Activated CD4-positive, alpha-beta memory T cell treated with anti-CD3 and anti-CD28 coated beads for 36 hours (primary cell): ENCODE measurements at places on chromosomes 6 and 20. TPM values are rescaled to one million over a fixed set of nuclear protein-coding genes. Genes with fewer than 3 reads are reported as not detected.

DNA sequence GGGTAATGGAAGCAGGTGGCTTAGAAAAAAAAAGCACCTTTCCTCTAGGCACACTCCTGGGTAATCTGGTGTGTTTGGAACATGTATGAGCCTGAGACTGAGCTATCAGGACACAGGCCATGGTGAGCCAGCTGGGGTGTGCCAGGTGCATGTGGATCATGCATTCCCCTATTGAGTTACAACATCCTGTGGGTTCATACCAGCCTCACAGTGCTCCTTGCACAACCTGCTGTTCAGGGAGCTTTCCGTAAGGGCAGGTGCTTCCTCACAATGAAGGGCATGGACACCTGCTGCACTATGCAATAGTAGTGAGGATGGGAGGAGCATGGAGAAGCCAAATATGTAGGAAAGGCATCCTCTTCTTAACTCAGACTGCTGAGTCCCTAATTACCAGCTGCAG, 197.2 kb upstream of the SUPT3H start:
- no peak overlapping the region for H3K27ac ChIP-seq
- no peak for DNase-seq
- no peak overlapping the region for H3K4me3 ChIP-seq
- H3K27me3 ChIP-seq: no peaks in the 10 kb centered on the region

GRCh38 chr6:143003676-143004075, 57.0 kb upstream of the AIG1 start:
- DNase-seq: no peak
- no peak overlapping the region for H3K4me3 ChIP-seq

- no peak overlapping the region for H3K27ac ChIP-seq
- no peaks in the 10 kb centered on the region for H3K4me1 ChIP-seq
- DNase-seq: no peak
- H3K27me3 ChIP-seq: no peaks in the 10 kb centered on the region
- H3K4me3 ChIP-seq: no peak overlapping the region
These were observed 42.9 kb upstream of the FABP7 start for GRCh38 chr6:122736616-122737015.

- H3K36me3 ChIP-seq: no peaks in the 10 kb centered on the region
- H3K4me1 ChIP-seq: peaks cover 5% of the 10 kb centered on the region
- no peak for DNase-seq
- H3K27me3 ChIP-seq: peaks cover 42% of the 10 kb centered on the region
- H3K4me3 ChIP-seq: peak within 1 kb of the TSS; percentile 18
These were observed at the start of gene SLC22A3 for GRCh38 chr6:160348223-160349019. Gene SLC22A3 (plus strand): TSS chr6:160348378. CDS start chr6:160348420, 42 bp downstream.

- no peaks in the 10 kb centered on the region for H3K4me1 ChIP-seq
- no peak overlapping the region for H3K27ac ChIP-seq
- DNase-seq: no peak
- no peaks in the 10 kb centered on the region for H3K36me3 ChIP-seq
These were observed 528.4 kb downstream of the PKHD1 start for GRCh38 chr6:51559059-51559458.

DNA sequence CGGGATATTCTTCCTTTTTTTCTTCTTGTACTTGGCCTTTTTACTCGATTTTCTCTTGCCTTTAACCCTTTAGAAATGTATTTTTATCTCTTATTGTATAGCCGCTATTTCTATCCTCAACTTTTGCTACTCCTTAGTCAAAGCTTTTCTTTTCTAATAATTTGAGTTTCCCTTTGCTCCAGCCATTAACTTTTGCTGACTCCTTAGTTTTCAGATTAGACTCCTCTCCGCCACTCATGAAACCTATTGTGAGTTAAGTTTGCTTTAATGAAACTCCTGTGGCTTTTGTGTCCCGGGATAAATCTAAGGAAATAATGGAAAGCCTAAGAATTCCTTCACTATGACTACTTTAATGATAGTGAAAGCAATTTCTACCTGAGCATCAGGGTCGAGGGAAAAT, 590.3 kb upstream of the CITED2 start:
- no peaks in the 10 kb centered on the region for H3K27me3 ChIP-seq
- DNase-seq: no peak
- H3K36me3 ChIP-seq: no peaks in the 10 kb centered on the region
- no peaks in the 10 kb centered on the region for H3K4me1 ChIP-seq

ZNF337 gene
- total RNA-seq: 12.1 TPM

AKAP12 gene
- total RNA-seq: 3.6 TPM

- no peaks in the 10 kb centered on the region for H3K36me3 ChIP-seq
- H3K27me3 ChIP-seq: no peaks in the 10 kb centered on the region
- no peak overlapping the region for H3K4me3 ChIP-seq
- DNase-seq: no peak
- peaks cover 17% of the 10 kb centered on the region for H3K4me1 ChIP-seq
- H3K27ac ChIP-seq: no peak overlapping the region
These were observed 587.5 kb upstream of the ARID1B start for GRCh38 chr6:156189714-156190113.

- peaks cover 12% of the 10 kb centered on the region for H3K4me1 ChIP-seq
- DNase-seq: no peak
- no peak overlapping the region for H3K4me3 ChIP-seq
These were observed 34.3 kb downstream of the SRC start for GRCh38 chr20:37379967-37380828.

GRCh38 chr6:71408787-71409723, 120.4 kb downstream of the OGFRL1 start:
- H3K27ac ChIP-seq: no peak overlapping the region
- H3K4me3 ChIP-seq: no peak overlapping the region
- peaks cover 12% of the 10 kb centered on the region for H3K27me3 ChIP-seq
- H3K36me3 ChIP-seq: no peaks in the 10 kb centered on the region
- no peak for DNase-seq

DNA sequence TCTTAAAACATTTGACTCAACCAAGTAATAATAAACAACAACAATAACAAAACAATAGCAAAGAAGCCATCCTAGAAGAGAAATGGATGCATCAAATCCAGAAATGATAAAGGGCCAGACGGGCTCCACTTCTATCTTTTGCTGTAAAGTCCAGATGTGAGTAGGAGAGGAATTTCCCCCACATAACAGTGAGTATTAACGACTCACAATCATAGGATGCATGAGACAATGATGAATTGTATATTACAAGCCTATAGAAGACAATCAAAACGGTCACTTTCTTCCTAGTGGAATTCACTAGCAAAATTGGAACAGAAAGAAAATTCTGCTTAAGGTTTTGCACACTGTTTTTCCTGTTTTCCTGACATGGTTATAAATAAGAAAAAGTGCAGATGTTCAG, 97.0 kb upstream of the PREP start:
- no peak overlapping the region for H3K4me3 ChIP-seq
- DNase-seq: no peak
- H3K36me3 ChIP-seq: no peaks in the 10 kb centered on the region
- no peaks in the 10 kb centered on the region for H3K27me3 ChIP-seq
- no peak overlapping the region for H3K27ac ChIP-seq

HNF4A gene
- total RNA-seq: not detected

GRCh38 chr20:61643656-61644377, 391.8 kb downstream of the CDH4 start:
- H3K27me3 ChIP-seq: no peaks in the 10 kb centered on the region
- H3K36me3 ChIP-seq: no peaks in the 10 kb centered on the region
- H3K27ac ChIP-seq: no peak overlapping the region

- H3K4me3 ChIP-seq: no peak overlapping the region
- no peak for DNase-seq
- H3K27ac ChIP-seq: no peak overlapping the region
These were observed 46.1 kb downstream of the POU3F2 start for GRCh38 chr6:98880486-98880885.

- no peak for DNase-seq
- no peaks in the 10 kb centered on the region for H3K4me1 ChIP-seq
These were observed 125.8 kb upstream of the BCLAF1 start for GRCh38 chr6:136415351-136416007.

SYCP2L gene
- total RNA-seq: 0.10 TPM

HMGA1 gene
- total RNA-seq: 422 TPM

- H3K27me3 ChIP-seq: peaks cover 2% of the 10 kb centered on the region
- no peak for DNase-seq
- no peaks in the 10 kb centered on the region for H3K36me3 ChIP-seq
- H3K4me1 ChIP-seq: no peaks in the 10 kb centered on the region
These were observed 40.8 kb upstream of the EPB41L1 start for GRCh38 chr20:36113566-36114250.

C20orf202 gene
- total RNA-seq: not detected

- H3K4me3 ChIP-seq: no peak overlapping the region
- no peak overlapping the region for H3K27ac ChIP-seq
- H3K27me3 ChIP-seq: no peaks in the 10 kb centered on the region
- peaks cover 8% of the 10 kb centered on the region for H3K36me3 ChIP-seq
- no peaks in the 10 kb centered on the region for H3K4me1 ChIP-seq
These were observed 38.0 kb downstream of the RTN4IP1 start for GRCh38 chr6:106591111-106591825.

DNA sequence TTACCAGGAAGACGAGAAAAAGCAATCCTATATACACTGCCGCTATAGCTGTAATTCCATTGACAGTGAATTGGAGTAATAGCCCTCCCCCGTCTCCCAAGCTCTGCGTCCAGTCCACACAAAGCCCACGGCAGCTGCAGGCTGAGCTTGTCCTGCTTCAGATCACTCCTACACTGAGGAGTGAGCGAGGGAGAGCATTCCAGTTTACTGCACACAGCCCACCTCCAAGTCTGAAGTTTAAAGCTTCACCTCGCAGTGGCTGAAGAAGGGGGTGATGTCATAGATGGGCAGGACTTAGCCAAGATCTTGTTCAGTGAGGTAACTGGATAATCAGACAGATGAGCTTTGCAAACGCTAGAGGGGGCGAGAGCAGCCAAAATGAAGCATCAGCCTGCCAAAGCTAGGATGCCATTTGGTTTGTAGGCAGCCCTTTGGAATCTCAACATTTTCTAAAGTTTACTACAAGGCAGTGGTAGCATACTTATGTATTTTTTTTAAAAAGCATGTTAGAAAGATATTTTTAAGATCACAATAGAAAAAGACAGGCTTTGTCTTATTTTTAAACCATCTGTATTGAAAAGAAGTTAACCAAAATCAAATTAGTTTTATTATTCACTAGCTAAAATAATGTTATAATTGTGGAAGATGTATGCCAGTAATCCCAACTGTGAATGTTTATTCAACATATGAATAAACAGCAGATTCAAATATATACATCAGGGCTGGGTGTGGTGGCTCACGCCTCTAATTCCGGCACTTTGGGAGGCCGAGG, at the start of gene FLRT3:
TSS of gene FLRT3 (minus strand) at position 213 of the 772 bp plus-strand sequence. CDS start 10,106 bp downstream, outside the sequence.
- no peak within 1 kb of the TSS for H3K27ac ChIP-seq
- no peak within 1 kb of the TSS for H3K4me3 ChIP-seq
- no peaks in the 10 kb centered on the region for H3K27me3 ChIP-seq
- no peaks in the 10 kb centered on the region for H3K36me3 ChIP-seq
- DNase-seq: peak; percentile 10

DNA sequence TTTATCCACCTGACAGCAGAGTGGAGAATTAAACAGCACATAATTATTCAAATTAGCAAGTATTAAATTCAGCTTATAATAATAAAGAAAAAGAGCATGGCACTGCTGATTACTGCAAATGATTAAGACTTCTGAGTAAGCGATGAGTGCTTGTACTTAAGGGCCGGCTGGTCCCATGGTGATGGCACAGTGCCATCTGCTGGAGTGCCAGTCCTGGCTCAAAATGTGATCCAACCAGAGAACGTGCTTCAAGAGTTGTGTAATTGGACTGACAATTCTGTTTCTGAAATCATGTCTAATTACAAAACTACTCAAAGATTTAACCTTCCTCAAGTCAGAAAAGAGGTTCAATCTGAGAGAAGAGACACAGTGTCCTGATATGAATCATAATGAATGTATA, 181.6 kb upstream of the RGS17 start:
- no peaks in the 10 kb centered on the region for H3K27me3 ChIP-seq
- no peak overlapping the region for H3K4me3 ChIP-seq
- DNase-seq: peak; percentile 41

DNA sequence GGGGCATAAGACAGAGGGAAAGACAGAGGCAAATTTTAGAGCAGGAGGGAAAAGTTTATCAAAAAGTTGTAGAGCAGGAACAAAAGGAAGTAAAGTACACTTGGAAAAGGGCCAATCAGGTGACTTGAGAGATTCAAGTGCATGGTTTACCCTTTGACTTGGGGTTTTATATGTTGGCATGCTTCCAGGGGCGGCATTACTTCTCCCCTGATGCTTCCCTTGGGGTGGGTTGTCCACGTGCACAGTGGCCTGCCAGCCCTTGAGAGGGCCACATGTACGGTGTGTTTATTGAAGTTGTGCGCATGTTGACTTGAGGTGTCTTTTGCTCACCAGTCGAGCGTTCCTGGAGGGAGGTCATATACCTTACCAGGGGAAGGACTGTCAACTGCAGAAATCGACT, 259.5 kb upstream of the JARID2 start:
- no peaks in the 10 kb centered on the region for H3K36me3 ChIP-seq
- no peak overlapping the region for H3K27ac ChIP-seq
- no peak overlapping the region for H3K4me3 ChIP-seq
- peaks cover 4% of the 10 kb centered on the region for H3K4me1 ChIP-seq

CD109 gene
- 9.1 TPM for total RNA-seq

HCRTR2 gene
- not detected for total RNA-seq

GRCh38 chr6:91633374-91634111, 1046.7 kb upstream of the MAP3K7 start:
- H3K4me3 ChIP-seq: no peak overlapping the region
- no peaks in the 10 kb centered on the region for H3K27me3 ChIP-seq
- no peak for DNase-seq
- no peak overlapping the region for H3K27ac ChIP-seq
- H3K4me1 ChIP-seq: no peaks in the 10 kb centered on the region
- no peaks in the 10 kb centered on the region for H3K36me3 ChIP-seq

DNA sequence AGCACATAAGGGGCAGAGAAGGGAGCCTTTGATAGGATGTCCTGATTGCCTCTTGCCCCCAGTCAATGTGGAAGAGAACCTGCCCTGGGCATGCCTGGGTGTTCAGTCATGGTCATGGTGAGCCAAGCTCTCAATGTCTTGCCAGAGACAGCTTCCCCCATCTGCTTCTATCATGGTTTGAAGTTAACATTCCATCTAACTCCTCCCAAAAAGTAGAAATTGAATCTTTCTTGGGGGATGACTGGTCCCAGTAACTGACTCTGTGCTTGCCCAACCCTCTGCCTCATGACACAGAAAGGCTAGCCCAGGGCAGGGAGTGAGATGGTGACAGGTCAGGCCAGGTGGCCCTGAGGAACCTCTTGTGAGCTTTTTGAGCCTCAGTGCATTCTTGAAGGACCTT, 60.1 kb downstream of the ADTRP start:
- peaks cover 56% of the 10 kb centered on the region for H3K4me1 ChIP-seq
- H3K4me3 ChIP-seq: no peak overlapping the region
- H3K36me3 ChIP-seq: peaks cover 41% of the 10 kb centered on the region
- no peak for DNase-seq
- no peaks in the 10 kb centered on the region for H3K27me3 ChIP-seq
- H3K27ac ChIP-seq: no peak overlapping the region

GRCh38 chr6:170043881-170044790, 246.7 kb downstream of the DLL1 start:
- H3K4me3 ChIP-seq: no peak overlapping the region
- H3K4me1 ChIP-seq: no peaks in the 10 kb centered on the region
- no peak for DNase-seq
- H3K27me3 ChIP-seq: no peaks in the 10 kb centered on the region
- no peaks in the 10 kb centered on the region for H3K36me3 ChIP-seq
